Ecto neural progenitor cell (in vitro differentiated cells): ENCODE measurements at places on chromosomes 4 and X.

- no peak for DNase-seq
Observed at GRCh38 chrX:105302246-105302645, 81.8 kb upstream of the TEX13A start.

DNA sequence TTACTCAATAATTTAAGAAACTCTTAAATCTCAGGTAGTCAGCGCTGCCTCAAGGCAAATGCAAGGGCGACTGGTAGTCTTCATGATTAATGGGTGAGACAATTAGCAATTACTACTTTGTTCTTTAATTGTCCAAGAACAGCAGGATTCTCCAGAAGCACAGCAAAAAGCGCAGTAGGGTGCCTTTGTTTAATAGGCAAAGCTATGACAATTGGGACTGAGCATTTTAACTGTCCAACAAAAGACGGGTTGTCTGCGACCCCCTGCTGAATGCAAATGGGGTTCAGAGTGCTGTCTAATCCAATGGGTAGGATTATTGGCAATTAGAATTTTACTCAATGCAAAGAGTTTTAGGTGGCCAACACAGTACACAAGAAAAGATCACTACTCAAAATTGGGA, 286.1 kb downstream of the CHIC1 start:
- no peak for DNase-seq

- no peak for DNase-seq
Observed at GRCh38 chrX:110741213-110741796, 54.3 kb downstream of the CHRDL1 start.

DNA sequence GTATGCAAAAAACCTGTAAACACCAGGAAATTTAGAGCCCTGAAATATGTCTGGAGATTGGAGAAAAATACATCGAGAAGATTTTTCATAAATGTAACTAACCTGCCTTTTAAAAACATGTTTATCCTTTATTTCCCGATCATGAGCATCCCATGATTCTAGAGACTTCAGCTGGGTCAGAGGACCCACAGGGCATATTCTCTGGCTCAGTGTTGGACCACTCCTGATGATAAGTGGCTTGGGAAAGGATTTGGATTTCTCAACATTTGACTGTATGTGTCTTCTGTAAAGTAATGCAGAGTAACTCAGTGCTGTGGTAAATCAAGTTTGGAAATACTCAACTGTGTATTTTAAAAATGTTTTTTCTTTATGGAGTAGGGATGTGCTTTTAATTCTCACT, 40.0 kb upstream of the ANK2 start:
- no peak for DNase-seq

DNA sequence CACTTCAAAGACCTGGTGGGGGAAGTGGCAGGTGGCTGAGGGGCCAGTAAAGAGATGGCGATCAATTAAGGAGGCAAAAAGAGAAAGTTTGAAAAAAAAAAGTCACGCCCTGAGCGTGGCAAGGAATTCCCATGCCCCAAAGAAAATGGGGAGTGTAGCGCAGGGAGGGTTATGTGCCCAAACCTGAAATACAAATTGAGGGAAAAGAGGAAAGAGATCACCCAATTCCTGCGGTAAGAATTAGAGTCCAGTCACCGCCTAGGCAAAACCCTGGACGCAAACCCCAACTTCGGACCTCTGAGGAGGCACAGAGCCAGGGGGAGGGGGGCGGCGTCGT, 595 bp downstream of the ENOX2 start:
- peak; percentile 43 for DNase-seq

DNA sequence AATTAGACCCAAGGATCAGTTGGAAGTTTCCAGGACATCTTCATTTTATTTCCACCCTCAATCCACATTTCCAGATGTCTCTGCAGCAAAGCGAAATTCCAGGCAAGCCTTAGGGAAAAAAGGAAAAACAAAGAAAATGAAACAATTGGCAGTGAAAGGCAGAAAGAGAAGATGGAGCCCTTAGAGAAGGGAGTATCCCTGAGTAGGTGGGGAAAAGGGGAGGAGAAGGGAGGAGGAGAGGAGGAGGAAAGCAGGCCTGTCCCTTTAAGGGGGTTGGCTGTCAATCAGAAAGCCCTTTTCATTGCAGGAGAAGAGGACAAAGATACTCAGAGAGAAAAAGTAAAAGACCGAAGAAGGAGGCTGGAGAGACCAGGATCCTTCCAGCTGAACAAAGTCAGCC, at the start of gene PLP1:
Gene PLP1, plus strand, starts transcription at position 295 of the 400 bp plus-strand sequence. CDS start 156 bp downstream, outside the sequence.
- no peak for DNase-seq

DNA sequence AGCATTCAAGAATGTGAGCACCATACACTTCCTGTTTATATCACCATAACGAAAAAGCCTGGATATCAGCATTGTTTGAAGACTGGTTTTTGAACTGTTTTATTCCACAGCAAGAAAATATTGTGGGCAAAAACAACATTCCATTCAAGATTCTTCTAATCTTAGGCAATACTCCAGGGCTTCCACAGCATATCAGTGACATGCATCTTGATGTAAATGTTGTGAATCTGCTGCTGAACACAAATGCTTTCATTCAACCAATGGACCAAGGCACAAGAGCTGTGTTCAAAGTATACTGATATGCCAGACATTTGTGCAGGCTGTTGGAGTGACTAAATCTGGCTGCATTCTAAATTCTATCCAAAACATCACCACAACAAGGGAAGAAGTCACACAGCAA, 260.1 kb upstream of the ETNPPL start:
- no peak for DNase-seq

- no peak for DNase-seq
Observed at GRCh38 chr4:7960017-7960789, 20.5 kb upstream of the AFAP1 start.

DNA sequence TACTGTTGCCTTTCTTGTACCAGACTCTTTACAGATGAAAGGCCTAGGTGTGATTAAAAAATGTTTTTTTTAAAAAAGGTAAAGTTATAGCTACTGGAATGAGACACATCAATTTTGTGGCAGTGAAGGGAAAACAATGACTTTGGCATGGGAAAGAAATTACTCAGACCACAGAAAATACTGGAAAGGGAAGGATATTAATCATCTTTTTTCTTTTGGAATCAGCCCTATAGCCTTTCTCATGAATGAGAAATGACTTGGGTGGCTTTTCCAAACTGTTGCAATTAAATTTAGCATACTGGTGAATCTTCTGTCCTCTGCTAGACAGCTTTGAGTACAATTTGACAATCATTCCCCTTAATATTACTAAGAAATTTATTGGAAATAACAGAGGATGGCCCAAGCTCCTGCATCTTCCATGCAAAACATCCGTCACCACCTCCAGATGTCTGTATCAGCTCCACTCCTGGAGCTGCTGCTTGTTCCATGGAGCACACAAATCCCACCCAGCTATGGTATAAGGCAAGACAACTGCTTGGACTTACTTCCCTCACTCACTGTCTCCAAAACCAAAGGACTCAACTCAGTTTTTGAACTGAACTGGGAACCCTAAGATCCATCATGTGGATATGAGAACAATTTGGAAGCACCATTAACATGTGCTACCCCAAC, 97.6 kb upstream of the ARSJ start:
- no peak for DNase-seq
